Right hindlimb (tissue), 1 donor: ENCODE measurements at places on chromosomes 11 and 22.

- no peak for DNase-seq
Measured at GRCh38 chr22:39453765-39454378, 2.9 kb upstream of the MGAT3 start.

DNA sequence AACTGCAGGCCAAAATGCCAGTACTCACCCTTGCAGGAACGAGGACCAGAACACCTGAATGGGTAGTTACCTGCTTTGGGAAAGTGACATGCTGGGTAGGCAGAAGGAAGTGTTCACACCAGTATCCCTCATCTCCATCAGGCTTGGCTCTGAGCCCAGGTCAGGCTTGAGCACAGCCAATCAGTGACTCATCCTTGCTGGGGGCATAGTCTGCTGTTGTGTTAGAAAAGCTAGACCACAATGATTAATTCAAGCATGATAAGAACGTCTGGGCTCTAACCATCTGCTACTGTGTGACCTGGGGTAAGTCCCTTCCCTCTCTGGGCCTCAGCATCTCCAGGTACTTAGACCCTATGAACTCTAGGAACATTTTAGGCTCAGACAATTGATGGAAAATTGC lies 450.4 kb downstream of the MIAT start:
- DNase-seq, result peak; percentile 44

DNA sequence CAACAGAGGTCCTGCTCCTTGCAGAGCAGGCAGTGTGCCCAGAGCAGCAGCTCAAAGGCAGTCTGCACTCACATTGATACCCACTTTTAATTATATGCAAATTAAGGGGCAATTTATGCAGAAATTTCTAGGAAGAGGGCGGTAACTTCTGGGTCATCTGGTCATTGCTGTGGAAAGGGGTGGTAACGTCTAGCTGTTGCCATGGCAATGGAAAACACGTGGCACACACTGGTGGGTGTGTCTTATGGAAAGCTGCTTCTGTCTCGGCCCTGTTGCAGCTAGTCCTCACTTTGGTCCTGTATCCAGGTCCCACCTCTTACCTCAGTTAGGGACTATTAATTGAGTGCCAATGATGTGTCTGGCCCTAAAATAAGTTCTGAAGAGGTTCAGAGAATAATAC lies 36.8 kb downstream of the BARX2 start:
- no peak for DNase-seq

GRCh38 chr22:49398115-49398514 lies 429.6 kb downstream of the BRD1 start:
- no peak for DNase-seq

DNA sequence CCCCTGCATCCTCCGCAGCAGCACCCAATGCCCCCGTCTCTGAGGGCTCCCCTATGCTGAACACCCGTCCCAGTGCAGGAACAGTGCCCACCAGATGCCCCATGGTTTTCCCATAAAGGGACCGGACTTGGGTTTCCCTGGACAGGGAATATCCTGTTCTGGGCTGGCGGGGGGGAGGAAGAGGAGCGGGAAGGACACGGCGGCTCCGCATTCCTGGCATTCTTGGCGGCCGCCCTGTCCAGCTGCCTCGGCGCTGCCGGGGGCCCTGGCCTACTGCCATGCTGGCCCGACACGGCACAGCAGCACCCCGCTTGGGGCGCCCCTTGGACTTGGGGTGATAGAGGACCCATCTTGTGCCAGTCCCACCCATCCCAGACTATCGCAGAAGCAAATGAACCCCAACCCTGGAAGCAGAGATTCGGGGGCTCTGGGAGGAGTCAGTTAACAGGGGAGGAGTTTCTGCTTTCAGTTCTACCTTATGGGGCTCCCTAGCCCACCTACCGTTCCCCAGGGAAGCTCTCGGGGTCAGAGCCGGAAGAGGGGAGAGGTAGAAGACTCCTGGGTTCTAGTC lies 23.7 kb upstream of the CBX7 start:
- peak; percentile 84 for DNase-seq

- no peak for DNase-seq
Measured at GRCh38 chr22:25726241-25726640, 15.7 kb upstream of the MYO18B start.

DNA sequence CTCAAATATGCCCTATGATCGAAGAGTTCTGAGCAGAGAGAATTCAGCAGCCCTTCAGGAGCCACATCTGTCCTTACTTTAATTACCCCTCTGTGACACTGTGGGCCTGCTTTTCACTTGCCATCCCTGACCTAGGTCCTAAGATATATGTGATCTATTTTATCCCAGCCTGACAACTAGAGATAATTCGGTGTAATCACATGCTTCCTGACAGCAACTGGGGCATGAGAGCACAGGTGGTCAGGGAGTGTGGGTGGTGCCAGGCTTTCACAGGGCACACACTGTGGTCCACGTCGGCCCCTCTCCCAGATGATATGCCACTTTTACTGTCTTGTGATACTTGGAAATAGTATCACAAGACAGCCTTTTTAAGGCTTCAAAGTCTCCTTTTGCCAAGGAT lies 3.9 kb downstream of the TUBA8 start:
- no peak for DNase-seq

GRCh38 chr11:116173941-116174911 lies 598.6 kb downstream of the BUD13 start:
- DNase-seq, result no peak

DNA sequence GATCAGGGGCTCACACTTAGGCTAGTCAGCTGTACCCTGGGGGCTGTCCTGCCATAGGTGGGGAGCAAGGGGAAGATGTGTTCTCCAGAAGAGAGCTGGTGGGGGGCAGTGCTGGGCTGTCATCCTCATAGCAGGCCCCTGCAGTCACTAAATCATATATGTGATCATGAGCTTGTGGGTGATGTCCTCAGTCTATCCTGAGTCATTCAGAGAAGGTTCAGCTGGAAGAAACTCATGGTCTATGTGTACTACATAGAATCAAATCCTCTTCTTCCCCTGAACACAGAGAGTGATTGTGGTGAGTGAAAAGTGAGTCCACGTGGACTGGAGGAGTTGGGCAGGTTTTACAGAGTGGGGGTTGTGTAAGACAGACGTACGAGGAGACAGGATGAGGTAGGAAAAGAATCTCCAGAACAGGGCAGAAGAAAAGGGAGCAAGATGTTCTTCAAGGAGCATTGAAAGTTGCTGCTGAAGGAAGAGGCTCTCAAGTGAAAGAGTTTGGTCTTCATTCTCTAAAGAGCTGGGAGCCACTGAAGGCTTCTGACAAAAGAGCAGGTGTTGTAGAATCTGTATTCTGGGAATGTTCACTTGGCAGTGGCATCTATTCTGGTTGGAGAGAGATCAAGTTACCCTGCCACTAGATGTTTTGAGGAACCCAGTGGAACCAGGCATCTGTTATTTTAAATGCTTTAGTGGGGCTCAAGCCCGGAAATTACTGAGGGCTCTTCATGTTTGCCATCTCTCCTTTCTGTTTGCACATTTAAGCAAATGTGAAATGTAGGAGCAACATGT lies 68.9 kb downstream of the C22orf31 start:
- no peak for DNase-seq

DNA sequence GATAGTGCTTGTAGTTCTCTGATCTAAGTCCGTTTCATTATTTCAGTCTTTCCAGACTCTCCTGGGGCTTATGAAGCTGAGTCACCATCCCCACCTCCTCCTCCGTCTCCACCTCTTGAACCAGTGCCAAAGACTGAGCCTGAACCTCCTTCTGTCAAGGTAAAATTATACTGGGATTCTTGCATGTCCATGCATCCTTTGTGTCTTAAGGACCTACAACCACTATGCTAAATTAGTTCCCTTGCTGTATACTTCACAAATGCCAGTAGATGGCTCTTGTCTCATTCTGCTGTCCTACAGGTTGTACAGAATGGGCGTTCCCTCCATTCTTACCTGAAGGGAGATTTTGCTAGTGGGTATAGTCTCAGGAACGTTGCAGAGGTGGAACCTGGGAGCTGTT lies 42.2 kb downstream of the POLD3 start:
- no peak for DNase-seq

DNA sequence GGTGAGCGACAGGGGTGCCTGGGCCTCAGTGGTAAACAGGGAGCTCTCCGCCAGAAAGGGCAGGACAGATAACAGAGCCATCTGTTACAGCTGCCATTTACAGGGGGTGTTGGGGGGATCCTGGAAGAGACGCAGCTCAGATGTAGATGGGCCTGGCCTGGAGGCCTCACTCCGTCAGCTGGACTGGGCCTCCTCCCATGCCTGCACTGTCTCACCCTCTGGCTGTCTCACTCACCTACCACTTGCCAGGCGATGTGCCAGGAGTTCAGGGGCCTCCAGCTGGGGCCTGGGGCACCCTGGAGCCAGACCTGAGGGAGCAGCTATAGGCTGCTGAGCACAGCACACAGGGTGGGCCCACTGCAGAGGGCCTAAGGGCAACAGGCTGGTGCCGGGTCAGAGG lies 16.3 kb upstream of the SUSD2 start:
- no peak for DNase-seq

GRCh38 chr11:41866525-41866924 lies 407.1 kb upstream of the LRRC4C start:
- DNase-seq, result no peak

DNA sequence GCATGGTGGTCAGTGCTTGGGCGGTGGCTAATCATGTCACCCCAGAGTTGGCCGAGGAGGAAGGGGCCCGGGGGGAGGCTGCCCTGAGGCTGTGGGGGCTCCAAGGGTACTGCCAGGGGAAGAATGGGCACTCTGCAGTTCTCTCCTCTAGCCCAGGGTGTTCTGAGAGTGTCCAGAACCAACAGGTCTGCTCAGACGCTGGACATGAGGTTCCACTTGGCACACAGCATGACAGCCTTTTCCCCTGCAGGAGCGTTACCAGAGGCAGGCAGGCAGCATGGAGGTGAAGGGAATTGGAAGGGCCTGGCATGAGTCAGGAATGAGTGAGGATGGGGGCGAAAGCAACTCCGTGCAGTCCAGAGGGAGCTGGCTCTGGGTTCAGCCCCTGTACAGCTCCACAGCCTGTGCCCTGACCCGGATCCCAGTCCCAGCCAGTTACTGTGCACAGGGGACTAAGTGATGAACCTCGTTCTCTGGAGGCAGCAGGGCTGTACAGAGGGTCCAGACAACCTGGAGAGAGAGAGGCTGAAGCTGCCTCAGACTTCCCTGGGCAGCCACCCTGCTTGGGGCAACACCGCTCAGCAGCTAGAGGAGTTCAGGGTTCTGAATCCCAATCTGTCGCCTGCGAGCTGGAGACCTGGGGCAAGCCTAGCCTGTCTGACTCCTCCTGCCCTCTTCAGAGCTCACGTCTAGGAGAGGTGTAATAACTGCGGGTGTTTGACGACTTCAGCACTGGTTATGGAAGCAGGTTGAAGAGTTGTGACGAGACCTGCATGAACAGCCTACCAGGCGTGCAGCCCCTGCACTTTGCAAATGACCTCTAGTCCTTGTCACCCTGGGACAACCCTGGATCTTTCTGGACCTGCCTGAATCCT lies 14.7 kb upstream of the TUB start:
- no peak for DNase-seq

DNA sequence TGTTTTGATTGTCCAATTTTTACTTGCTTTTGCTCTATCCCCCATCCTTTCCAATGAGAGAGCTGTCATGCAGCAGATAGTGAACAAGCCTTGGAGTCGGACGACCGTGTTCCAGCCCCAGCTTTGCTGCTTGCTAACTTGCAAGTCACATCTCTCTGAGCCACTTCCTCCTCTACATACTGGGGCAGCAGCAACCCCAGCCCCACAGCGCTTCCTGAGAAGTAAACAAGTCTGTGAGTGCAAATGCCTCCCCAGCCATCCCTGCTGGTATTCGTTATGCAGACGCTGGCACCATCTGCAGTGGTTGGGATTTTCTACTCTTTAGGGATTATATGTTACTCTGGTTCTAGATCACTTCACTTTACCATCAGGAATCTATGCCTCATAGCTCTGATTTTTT lies 35.0 kb downstream of the TPBGL start:
- DNase-seq, result peak; percentile 17

DNA sequence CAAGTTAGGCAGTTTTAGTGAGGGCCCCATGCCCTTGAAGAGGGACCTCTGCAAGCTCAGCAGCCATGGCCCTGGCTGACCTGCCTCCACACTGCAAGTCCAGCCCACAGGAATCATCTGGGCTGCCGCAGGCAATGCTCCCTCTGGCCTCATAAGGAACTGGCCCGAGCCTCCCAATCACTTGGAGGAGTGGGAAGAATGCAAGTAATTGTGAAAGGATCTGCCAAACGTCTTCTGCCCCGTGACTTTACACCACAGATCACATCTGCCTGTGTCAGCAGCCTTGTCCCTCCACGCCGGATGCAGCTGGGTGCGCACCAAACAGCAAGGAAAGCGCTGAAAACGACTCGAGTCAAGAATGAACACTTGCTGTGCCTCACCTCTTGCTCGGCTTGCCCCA lies 23.8 kb downstream of the OPCML start:
- peak; percentile 73 for DNase-seq

- peak; percentile 67 for DNase-seq
Measured at GRCh38 chr11:61488651-61489291, 19.8 kb upstream of the LRRC10B start.

- no peak for DNase-seq
Measured at GRCh38 chr11:100805506-100806199, 118.6 kb downstream of the ARHGAP42 start.

GRCh38 chr11:2193099-2193887 lies 21.7 kb upstream of the TH start:
- DNase-seq, result no peak

GRCh38 chr11:33160136-33160535 lies 1.1 kb downstream of the CSTF3 start:
- DNase-seq, result no peak

DNA sequence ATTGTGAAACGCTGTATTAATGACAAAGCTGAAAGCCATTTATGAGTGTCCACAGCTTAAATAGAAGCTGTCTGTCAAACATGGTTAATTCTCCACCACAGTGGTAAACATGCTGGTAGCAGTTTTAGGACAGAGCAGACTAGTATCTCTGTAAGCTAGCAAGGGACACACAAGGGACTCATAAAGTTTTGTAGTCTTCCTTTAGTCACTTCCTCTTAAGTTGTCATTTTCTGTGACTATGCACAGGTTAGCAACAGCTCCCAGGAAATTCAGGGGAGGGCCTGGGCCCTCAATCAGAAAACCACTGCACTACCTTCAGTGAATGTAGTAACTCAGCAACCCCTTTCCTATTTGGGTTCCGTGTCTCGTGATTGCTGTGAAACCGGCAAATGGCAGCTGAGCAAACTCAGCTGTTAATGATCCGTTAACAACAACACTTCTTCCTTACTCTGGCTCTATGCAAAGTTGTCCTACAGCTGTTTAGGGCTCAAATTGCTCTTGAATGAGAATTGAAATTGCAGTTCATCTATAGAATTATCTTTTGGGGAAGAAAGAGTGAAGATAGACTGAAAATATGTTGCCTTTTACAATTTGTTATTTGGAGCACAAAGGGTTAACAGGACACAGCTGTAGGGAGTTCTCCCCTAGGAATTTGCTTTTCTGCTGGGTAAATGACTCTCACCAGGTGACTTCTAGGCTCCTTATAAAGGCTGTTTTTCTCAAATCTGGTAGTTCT lies at the start of gene MMP26:
MMP26 (plus strand) TSS at position 731 of the 736 bp plus-strand sequence.
- DNase-seq, result peak; percentile 21

DNA sequence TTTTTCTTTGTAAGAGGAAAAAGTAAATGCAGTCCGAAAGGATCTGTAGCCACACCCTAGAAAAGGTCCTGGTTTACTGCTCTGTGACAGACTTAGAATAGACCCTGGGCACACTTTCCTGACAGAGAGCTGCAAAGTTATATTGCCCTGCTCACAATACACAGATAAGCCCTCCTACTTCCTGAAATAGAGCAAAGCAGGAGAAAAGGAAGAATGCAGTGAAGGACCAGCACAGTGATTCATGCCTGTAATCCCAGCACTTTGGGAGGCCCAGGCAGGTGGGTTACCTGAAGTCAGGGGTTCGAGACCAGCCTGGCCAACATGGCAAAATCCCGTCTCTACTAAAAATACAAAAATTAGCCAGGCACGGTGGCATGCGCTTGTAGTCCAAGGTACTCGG lies 2.2 kb downstream of the CYB561A3 start:
- DNase-seq, result no peak

- no peak for DNase-seq
Measured at GRCh38 chr22:42993651-42994275, 21.2 kb downstream of the PACSIN2 start.
